CD4-positive, alpha-beta T cell treated with Interleukin-15 for 1 hour (primary cell): ENCODE measurements at places on chromosomes 5 and 9.

DNA sequence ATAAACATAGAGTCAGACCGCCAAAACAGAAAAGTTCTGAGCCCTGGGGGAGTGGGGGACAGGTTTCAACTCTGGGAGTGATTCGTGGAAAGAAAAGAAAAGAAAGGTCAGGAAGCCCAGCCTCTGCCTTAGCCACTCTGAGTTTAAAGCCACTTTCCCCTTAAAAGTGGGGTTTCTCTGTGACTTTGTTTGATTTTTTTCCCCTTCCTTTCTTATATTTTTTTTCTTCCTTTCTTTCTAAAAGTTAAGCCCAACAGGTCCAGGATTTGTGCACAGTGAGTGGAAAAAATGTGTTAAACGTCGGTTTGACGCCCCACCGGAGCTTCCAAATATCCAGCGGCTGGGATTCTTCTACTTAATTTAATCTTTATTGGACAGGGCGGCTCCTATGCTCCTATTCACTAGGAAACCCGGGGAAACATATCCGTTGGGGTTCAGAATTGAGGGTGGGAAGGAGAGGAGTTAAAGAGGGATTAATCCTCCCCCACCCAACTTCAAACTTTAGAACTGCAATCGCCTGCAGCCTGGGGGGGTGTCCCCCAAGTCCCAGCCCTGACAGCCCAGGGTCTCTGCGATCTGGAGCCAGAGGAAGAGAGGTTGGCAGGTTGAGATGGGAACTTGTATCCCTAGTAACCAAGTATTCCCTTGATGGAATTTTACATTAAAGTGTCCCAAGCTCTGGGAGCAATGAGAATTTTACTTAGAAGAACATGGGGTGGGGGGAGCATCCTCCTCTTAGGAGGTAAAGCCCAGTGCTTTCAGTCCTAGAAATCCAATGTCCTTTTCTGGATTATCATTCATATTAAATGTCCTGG, 6.3 kb downstream of the NR2F1-AS1 start:
- no peak for DNase-seq

GRCh38 chr5:170147051-170147752, 41.5 kb downstream of the FOXI1 start:
- DNase-seq, result no peak

DNA sequence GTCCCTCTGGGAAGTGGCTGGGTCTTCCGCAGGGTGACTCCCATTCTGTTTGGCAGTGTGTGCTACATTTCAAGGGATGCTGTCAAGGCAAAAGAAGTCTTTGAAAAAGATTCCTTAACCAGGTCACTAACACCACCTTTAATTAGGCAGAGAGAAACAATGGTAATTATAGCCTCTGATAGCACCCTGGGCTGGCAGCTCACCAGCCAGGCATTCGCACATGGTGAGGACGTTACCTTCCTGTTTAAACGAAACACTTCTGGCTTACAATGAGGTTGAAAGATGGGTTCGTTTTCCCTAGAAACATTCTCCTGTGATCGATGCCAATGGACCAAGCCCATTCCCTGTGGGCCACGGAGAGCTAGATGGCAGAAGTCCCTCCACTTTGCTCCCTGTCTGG, 230.1 kb upstream of the PANK3 start:
- no peak for DNase-seq

GRCh38 chr5:180103487-180104167, 32.1 kb upstream of the RNF130 start:
- DNase-seq, result no peak

- no peak for DNase-seq
These were observed 540.5 kb downstream of the KCTD16 start for GRCh38 chr5:144711172-144711571.

DNA sequence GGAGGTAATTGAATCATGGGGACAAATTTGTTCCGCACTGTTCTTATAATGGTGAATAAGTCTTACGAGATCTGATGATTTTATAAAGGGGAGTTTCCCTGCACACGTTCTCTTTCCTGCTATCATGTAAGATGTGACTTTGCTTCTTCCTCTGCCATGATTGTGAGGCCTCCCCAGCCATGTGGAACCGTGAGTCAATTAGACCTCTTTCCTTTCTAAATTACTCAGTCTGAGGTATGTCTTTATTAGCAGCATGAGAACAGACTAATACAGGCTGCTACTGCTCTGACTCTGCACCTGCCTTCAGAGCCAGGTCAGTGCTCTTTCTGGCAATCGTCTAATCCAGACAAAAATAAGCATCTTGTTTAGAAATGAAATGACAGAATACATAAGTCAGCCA, 479.2 kb upstream of the TUSC1 start:
- DNase-seq, result no peak

- no peak for DNase-seq
These were observed 291.3 kb upstream of the CD180 start for GRCh38 chr5:67487862-67488261.

DNA sequence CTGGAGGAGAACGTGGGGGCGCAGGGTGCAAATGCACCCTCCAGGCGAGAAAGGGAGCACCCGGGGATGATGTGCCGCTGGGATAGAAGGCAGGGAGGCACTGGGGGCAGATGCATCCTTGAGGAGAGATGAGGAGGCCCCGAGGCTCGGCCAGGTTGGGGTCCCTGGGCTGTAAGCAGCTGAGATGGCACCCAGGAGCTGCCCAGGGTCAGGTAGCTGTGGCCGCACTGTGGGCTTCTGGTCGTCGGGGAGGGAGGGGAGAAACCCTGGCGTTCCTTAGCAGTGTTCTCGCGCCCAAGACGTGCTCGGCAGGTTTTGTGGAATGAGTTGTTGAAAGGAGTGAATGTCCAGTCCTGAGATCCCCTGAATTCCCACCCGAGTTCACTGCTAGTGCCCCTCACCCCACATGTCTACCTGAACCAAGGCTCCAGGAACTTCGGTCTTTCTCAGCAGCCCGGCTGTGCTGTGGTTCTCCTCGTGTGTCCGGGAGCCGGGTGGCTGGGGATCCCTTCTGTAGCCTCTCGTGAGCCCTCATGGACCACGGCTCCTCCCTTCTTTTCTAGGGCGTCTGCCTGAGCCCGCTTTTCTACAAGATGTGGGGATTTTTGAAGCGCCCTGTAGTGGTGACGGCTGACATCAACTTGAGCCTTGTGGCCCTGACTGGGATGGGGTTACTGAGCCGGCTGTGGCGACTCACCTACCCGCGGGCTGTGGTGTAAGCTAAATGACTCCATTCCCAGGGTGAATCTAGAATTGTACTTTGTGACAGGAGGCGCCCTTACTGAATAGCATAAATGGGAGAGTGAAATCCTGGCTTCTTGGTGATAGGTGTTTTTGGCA, 1.1 kb downstream of the POMT1 start:
- DNase-seq, result peak; percentile 46

DNA sequence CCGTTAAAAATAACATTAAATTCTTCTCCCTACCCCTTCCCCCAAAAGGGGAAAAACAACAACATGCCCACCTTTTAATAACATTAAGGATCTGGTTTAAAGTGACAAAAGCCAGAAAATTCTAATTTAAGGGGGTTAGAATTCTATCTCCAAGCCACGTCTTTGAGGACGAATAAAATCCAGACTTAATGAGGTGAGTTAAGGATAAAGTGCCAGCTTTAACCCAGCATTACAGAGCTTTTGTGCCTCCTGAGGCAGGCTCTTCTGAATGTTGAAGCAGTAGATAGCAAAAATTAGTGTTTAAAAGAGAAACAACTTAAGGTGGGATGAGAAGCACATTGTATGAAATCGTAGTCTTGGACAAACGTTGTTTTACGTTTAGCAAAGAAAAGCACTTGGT, 329.0 kb upstream of the MPDZ start:
- no peak for DNase-seq

GRCh38 chr5:66896171-66896570, 300.0 kb downstream of the MAST4 start:
- no peak for DNase-seq

GRCh38 chr9:81596679-81597418, 92.5 kb downstream of the TLE1 start:
- no peak for DNase-seq

- DNase-seq, result no peak
These were observed 22.6 kb downstream of the ARHGEF37 start for GRCh38 chr5:149603920-149604319.

DNA sequence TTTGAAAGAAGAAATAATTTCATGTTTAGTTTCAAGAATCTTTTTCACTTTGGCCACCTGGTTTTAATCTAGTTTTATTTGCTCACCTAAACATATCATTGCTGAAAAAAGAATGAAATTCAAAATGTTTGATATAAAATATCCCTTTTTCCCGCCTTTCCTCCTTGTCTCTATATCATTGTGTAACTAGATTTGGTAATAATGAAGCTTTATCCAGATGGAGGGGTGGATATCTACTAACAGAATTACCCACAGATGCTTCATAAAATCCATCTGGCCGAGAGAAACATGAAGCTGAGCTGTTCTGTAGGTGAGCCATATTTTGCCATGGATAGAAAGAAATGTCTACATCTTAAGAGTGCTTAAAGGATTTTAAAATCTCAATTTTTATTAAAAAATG, 214.7 kb downstream of the ICE1 start:
- DNase-seq, result no peak

- no peak for DNase-seq
These were observed 19.9 kb downstream of the P4HA2 start for GRCh38 chr5:132207778-132208177.
